Hematopoietic multipotent progenitor cell treated with erythropoietin and hydrocortisone succinate and interleukin-3 and kit ligand, for 8 days (in vitro differentiated cells): ENCODE measurements at places on chromosomes 12 and 14.

DNA sequence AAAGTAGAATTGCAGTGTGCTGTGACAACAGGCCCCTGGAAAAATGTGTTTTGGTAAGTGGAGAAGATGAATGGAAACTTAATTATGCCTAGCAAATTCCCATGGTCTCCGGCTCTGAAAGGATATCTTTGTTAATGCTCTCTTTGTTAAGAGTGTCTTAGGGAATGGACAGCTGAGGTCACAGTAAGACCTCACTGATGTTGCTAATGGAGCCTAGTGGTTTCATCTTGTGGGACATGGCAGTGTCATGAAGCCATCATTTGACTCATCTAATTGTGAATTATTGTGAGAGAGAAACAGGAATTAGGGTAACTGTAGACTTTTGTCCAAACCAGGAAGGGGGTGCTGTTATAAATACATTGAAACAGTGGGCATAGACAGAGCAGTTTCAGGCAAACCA, 330.3 kb downstream of the TMTC2 start:
- no peak for DNase-seq

GRCh38 chr12:88945051-88945732, 364.9 kb upstream of the KITLG start:
- no peak for DNase-seq

GRCh38 chr14:105945896-105946295, 419.5 kb downstream of the TMEM121 start:
- DNase-seq = peak; percentile 46

DNA sequence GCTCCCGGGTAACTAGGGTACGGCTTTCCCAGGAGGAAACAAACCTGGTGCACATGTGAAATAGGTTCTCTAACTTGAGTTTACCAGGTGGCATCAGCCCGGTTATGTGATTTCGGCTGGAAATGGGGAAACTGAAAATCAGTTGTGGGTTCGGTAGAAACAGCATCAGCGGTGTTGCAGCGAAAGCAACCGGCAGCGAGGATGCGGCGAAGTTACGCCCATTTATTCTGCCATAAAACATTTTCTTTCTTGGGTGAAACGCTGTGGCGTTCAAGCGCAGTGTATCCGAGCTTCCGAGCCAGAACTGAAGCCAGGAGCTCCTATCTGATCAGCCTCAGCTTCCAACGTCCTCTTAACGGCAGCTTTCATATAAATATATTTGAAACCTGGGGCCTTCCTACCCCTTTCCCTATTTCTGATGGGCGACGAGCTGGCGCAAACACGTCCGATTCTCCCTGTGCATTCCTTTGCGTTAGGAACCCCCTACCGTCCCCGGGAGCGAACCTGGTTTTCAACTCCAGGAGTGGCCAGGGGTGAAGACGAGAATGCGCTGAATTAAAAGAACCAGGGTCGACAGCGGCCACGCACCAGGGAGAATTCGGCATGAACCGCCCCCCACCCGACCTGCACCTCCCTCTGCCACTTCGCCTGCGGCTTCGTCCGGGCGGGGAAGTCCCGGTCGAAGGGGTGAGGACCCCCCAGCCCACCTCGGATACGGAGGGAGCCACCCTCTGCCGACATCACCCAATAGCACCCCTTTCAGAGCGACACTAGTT, 1.6 kb downstream of the DPF3 start:
- peak; percentile 17 for DNase-seq
